ENCODE measurements at places on chromosomes 16 and 17.

GRCh38 chr17:80904036-80904753 lies 87.4 kb upstream of the CHMP6 start:
- no peak for DNase-seq

DNA sequence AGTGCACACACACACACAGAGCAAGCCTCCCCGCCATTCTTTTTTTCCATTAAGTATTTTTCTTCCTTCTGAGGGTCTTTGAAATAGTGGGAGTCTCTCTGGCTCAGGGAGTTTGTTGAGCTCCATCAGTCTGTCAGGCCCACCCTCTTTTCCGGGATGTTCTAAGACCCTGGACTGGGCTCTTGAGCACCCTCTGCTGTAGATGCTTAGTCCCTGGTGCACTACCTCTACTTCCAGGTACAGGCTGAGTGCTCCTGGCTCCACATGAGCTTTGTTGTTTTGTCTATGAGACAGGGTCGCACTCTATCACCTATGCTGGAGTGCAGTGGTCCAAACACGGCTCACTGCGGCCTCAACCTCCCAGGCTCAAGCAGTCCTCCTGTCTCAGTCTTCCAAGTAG lies 20.7 kb downstream of the LIMD2 start:
- DNase-seq = no peak

DNA sequence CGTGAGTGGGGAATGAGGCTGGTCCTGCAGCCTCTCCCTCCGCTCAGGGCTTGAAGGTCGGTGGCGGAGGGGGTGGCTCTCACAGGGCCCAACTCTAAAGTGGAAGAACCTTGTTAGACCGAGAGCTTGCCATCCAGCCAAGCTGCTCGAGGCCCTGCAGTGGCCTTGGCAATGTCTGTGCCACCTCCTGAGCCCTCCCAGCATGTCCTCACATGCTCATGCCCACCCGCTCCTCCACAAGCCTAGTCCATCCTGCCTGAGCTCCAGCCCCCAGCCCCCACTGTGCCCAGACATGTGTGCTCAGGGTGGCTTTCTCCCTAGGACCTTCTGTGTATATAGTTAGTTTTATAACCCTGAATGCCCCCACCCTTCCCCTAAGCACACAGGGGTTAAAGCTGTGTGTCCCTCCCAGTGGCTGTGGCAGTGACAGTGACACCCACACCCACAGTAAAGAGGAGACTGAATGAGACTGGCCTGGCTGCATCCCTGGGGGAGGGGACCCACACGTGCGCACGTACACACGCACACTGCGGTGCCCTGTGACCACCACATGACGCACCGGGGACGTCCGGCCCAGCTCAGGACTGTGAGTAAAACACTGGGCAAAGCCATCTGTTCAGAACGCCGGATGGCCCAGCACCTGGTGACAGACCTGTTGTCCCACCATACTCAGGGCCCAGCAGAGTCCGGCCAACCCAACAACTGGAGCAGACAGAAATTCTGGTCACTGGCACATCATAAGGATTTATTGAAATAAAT lies 15.6 kb downstream of the PDK2 start:
- no peak for DNase-seq

DNA sequence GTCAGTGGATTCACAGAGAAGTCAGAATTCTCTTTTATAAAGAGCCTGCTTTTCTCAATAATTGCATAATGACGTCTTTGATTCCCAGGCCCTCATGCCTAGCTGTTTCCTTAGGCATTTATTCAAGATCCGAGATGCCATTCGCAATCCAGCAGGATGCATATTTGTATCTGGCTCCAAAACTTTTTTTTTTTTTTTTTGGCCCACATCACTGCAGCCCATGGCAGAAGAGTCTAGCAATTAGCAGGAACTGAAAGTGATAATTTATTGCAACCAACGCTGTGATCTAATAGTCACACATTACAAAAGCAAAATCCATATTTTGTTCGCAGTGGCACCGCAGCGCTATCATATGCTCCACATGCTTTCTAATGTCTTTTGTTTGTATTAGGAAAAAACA lies 503.4 kb downstream of the MAF start:
- DNase-seq = peak; percentile 78

DNA sequence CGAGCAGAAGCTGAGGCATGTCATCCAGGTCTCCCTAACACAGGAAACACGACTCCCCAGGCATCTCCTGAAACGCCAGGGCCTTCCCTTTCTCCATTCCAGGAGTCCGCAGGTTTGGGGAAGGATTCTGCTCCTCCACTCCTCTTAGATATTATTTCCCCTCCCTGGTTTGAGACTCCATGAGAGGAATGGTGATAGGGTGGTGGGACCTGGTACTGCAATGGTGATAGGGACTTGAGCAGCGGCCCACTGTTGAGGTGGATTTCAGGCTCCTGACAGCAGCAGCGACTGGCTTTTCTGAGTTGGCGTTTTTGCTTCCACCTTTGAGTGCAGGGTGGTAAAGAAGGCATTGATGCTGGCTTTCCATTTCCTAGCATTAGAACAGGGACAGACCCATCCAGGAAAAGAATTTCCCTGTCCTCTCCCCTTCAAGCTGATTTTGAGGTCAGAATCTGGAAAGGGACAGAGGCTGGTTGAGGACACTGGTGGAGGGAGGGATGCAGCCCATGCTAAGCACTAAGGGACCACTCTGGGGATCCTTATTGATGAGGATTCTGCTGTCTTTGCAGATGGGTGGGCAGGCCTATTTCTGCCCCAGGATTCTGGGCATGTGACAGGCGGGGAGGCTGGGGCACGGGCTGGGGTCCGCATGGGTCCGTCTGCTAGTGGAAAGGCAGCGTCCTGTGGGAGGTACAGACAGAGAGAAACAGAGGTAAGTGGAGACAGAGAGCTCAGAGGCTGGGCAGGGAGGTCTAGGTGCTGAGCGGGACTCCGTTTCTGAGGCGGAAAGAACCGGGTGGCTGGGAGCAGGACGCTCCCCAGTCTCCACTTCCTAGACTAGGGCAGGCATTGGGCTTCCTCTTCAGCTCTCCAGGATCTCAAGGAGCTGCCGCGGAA lies 1.3 kb upstream of the TBX4 start:
- DNase-seq = no peak

GRCh38 chr17:7849751-7850504 lies 4.9 kb upstream of the TMEM88 start:
- no peak for DNase-seq

GRCh38 chr17:63701456-63701820 lies 1.5 kb upstream of the LIMD2 start:
- no peak for DNase-seq

- DNase-seq = no peak
Measured at GRCh38 chr16:2437032-2437790, 8.0 kb downstream of the CCNF start.

Measured in foreskin melanocyte (primary cell).